ENCODE measurements at places on chromosomes 2 and 18.
A peak's percentile ranks its signal among the peaks of the same experiment; 100 is the strongest.

GRCh38 chr18:47912343-47912742 lies 18.1 kb downstream of the SMAD2 start:
- DNase-seq: no peak

DNA sequence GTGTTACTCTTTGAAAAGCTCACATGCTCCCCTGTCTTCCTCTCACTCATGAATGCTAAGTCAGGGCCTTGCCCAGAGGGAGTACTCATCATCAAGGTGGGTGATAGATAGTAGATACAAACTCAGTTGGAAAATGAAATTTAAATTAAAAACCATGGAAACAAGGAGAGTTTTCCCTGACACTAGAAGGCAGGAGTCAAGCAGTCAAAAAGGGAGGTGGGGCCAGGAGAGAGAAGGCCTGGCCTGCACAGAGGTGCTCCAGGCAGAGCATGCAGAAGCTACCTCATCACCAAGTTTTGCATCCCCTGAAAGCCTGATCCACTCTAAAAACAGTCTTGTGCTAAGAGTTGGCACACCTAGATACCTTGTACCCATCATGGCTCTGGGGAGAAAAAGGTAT lies 143.7 kb downstream of the MYO5B start:
- no peak for DNase-seq

GRCh38 chr2:207473931-207474235 lies 55.9 kb upstream of the CREB1 start:
- no peak for DNase-seq

DNA sequence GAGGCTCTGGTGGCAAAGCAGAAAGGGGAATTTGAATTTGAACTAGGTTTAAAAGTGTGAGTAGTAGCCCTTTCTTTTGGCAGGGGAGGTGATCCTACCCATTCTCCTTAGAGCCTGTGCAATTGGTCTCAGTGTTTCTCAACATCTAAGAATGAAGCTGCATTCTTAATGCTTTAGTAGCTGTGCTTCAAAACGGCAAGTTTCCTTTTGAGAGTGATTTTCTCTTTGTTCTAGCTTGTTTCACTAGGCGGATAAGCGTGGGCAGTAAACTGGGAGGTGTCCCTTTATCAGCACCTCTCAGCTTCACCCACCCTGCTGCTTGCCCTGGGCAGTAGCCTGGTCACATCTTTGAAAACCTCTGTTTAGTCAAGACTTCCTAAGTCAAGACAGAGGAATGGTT lies 6.7 kb downstream of the CRIM1 start:
- DNase-seq: no peak

- DNase-seq: no peak
Observed at GRCh38 chr2:161766334-161766733, 142.1 kb downstream of the SLC4A10 start.

- DNase-seq: no peak
Observed at GRCh38 chr18:67232991-67233390, 283.5 kb downstream of the DSEL start.

DNA sequence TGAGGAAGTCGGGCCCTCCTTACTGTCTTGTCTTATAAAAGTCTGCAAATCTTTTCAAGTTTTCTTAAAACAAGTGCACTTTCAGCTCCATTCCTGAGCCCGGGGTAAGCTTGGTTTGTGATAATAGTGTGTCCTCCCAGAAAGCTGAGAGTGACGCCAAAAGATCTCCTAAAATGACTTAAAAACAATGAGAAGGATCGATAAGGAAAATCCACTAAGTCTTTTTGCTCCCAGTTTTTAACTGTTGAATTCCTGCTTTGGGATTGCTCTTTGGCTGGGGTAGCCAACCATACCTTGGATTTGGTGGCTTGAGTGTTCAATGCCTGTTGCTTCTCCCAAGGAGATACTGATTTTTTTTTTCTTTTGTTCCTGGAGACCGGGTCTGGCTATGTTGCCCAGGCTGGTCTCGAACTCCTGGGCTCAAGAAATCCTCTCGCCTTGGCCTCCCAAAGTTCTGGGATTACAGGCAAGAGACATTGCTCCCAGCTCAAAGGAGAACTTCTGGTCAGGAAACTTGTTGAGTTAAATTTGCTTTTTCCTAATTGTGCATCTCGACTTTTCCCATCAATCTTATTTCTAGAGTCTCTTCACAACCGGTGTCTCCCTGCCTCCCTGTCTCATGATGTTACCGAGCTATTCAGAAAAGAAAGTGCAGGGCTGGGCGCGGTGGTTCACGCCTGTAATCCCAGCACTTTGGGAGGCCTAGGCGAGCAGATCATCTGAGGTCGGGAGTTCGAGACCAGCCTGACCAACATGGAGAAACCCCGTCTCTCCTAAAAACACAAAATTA lies 3.0 kb downstream of the TGIF1 start:
- no peak for DNase-seq

GRCh38 chr18:32297579-32298170 lies 107.8 kb downstream of the MEP1B start:
- DNase-seq: no peak

GRCh38 chr18:21452796-21453510 lies 147.6 kb downstream of the ESCO1 start:
- no peak for DNase-seq

- DNase-seq: no peak
Observed at GRCh38 chr2:3650140-3650920, 7.7 kb upstream of the ALLC start.

DNA sequence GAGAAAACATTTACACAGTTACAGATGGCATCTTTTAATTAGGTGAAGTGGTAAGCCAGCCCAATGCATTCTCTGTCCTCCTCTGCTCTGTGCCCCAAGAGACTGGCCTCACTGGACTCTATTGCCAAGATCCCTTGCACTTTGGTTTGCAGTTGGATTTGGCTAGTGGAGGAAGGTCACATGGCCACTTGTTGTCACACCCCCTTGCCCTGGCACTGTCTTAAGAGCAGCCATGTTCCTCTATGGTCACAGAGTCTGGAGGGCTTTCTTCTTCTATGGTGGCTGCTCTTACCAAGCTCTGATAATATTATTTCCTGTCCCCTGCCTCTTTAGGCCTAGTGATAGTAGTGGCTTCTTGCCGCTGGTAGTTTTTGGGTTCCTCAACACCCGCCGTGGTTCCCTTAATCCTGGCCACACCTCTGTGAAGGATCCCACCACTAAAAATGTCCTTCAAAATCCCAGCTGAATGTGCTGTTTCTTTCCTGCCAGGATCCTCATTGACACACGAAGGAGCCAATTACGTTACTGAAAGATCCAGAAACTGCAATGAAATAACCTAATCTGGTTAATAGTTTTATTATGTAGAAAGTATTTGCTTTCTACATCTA lies 111.1 kb downstream of the CDC42EP3 start:
- no peak for DNase-seq

DNA sequence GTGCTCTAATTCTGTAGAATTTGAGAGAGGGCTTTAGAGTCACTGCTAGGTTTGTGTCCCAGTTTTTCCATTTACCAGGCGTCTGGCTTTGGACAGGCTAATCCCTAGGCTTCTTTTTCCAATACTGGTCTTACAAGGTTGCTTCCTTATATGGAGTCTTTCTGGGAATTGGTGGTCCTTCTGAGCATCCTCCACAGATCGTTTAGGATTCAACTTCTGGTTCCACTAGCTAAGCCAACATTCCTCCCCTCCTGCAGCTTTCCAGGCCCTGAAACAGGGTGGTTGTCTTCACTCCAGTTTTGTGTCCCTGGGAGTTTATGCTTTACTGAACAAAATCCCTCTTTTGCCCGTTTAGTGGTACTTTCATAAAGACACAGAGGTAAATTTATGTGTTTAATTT lies 170.6 kb downstream of the CERS6 start:
- DNase-seq: no peak

DNA sequence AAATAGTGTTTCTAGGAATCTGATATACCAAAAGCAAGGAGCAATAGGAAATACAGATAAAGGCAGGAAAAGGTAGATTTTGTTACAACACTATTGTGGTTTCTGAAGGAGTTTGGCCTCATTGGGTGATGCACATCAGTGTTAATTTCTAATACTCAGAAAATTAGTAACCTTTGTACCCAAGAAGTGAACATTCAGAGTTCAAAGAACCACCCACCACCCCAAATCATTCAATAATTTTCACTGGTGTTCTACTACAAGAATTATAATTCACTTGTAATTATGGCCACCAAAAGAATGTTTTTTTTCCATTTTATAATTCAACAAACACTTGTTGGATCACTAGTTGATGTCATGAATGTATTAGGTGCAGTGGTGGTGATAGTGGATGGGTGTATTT lies 183.3 kb downstream of the UBE2E3 start:
- no peak for DNase-seq

- peak; percentile 0 for DNase-seq
Observed at GRCh38 chr18:56789004-56789888, 138.1 kb downstream of the WDR7 start.

- DNase-seq: no peak
Observed at GRCh38 chr18:79481046-79481790, 85.5 kb downstream of the NFATC1 start.

- DNase-seq: no peak
Observed at GRCh38 chr18:58447402-58448095, 181.3 kb downstream of the ALPK2 start.

All from stimulated activated naive CD4-positive, alpha-beta T cell treated with Interleukin-2 at 50 U/mL for 16 hours (primary cell).